ENCODE measurements at places on chromosomes 4 and X.

DNA sequence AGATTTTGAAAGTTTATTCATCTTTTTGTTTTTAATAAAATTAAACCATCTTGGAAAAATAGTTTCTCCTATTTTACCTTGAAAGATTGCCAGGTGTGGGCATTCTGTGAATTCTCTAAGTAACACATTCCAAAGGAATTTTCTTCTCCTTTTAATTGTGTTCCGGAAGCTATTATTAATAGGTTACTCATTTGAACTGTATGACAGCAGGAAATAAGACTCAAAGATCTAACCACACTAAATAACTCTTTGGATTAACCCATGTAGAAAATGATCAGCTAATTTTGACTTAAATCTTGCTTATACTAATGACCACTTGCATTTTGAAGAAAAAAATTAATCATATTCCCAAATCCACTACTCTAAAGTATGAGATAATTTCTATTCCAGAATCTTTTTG lies 17.6 kb upstream of the CCNI start:
- DNase-seq, result no peak

GRCh38 chr4:66539745-66540144 lies 869.5 kb upstream of the EPHA5 start:
- DNase-seq, result no peak

DNA sequence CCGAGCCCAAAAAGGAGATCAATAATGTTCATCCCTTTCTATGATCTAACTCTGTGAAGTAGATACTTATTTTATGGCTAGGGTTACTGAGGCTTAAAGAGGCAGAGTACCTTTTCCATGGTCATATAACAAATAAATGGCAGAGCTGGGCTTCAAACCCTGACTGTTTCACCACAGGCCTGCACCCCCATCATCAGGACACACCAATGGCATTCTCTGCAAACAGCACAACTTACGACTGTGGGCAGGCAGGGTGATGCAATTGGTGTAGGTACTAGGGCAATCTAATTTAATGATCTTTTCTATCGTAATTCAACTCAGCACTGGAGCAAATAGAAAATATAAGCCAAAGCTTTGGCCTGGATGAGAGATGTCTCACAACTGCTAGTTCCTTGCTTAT lies 118.8 kb upstream of the CBR4 start:
- no peak for DNase-seq

DNA sequence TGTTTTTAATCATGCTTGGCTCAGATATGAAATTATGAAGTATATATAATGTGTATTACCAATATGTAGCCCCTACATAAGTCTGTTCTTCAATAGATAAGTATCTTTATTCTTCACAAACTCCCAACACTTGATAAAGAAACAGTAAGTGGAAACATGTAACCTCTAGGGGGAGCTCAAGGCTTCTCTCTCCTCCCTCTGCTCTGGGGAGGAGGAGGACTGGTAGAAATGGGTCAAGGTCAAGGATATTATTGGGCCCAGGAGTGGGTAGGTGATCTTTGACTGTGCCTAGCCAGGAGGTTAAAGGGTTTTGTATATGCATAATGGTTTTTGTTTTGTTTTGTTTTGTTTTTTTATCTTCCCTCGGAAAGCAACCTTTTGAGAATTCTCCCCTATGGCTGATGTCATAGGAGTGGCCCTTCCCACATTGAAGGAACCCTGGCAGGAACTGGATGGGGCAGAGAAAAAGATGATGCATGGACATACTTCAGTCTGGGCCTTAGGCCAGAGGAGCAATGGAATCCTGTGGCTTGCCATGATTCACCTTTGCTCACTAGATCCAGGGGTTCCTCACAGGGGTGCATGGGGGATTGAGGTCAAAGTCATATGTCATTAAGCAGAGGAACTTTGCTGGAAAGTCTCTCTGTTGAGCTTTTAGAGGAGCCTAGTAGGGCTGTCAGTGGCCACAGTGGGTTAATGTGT lies 460.3 kb downstream of the MID1IP1 start:
- DNase-seq, result peak; percentile 59

- no peak for DNase-seq
Observed at GRCh38 chrX:104913348-104913747, 307.1 kb downstream of the TEX13A start.

GRCh38 chr4:176549161-176549865 lies 229.5 kb downstream of the SPCS3 start:
- no peak for DNase-seq

- DNase-seq, result peak; percentile 77
Observed at GRCh38 chr4:105061136-105061696, 85.5 kb upstream of the TET2 start.

GRCh38 chrX:51899741-51900140 lies 6.3 kb downstream of the MAGED1 start:
- no peak for DNase-seq

- no peak for DNase-seq
Observed at GRCh38 chrX:122783918-122784317, 400.2 kb upstream of the GRIA3 start.

GRCh38 chr4:30653291-30653690 lies 66.9 kb upstream of the PCDH7 start:
- DNase-seq, result no peak

DNA sequence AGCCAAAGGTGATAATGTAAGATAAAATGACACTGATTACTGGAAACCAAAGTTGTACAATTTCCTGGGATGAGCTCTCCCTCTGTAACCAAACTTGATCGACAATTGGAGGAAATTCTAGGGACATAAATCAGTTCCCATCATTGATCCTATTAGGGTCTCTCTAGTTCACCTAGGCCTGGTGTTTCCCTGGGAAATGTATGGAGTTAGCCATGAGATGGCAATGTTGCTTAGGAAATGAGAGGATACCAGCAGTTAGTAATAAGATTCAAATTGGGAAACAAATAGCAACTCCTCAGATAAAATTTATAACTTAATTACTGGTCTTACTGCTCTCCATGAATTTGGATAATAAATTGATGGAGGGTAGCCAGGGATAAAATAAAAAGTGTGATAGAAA lies 52.2 kb downstream of the SPATA18 start:
- peak; percentile 5 for DNase-seq

- DNase-seq, result no peak
Observed at GRCh38 chr4:113827285-113827684, 65.7 kb upstream of the CAMK2D start.

GRCh38 chr4:28436191-28437080 lies 1575.8 kb downstream of the STIM2 start:
- no peak for DNase-seq

DNA sequence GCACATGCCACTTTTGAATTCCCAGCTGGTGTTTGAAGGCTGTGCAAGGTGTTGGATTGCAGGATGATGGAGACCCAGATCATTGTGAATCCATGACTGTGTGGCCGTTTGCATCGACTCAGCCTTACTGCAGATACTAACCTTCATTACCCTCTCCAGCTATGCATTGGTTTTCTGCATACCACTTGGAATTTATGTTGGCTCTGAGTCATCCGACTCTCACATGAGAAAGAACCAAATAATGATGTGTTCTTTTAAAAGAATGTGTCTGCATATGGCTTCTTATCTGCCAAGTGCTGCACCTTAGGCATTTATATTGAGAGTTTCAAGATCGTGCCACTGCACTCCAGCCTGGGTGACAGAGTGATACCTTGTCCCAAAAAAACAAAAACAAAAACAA lies 106.7 kb upstream of the PRKX start:
- DNase-seq, result no peak

GRCh38 chrX:103774070-103774642 lies 2.5 kb upstream of the PLP1 start:
- DNase-seq, result peak; percentile 25

DNA sequence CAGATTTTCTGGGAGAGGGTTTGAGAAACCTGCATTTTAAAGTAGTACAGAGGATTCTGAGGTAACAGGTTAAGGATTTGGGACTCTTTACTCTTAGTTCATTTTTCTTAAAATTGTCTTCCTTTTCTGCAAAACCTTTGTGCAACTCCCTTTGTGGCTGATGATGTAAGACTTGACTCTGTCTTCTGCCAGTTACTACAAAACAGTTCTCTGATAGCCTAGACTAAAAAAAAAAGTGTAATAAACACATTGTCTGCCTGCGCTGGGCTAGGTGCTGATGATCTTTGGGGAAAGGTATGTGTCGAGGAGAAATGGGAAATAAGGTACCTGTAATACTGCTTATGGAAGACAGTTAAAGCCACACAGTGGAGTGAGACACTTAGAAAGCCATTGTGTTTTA lies 28.7 kb downstream of the IL13RA1 start:
- no peak for DNase-seq

GRCh38 chr4:5893004-5893580 lies at the start of gene CRMP1:
CRMP1 (minus strand) TSS chr4:5893086; CDS start chr4:5892969, 117 bp downstream.
- DNase-seq, result peak; percentile 24

- DNase-seq, result no peak
Observed at GRCh38 chrX:100647739-100648138, 3.7 kb downstream of the SRPX2 start.

- DNase-seq, result no peak
Observed at GRCh38 chr4:27360790-27361267, 500.2 kb downstream of the STIM2 start.
